ENCODE measurements at places on chromosomes 3 and 15. TPM values are rescaled to one million over a fixed set of nuclear protein-coding genes. Genes with fewer than 3 reads are reported as not detected.

ROPN1 gene
- total RNA-seq: not detected

CHST13 gene
- total RNA-seq: not detected

RTP3 gene
- not detected for total RNA-seq

ANKRD63 gene
- not detected for total RNA-seq

TGM4 gene
- not detected for total RNA-seq

NEK10 gene
- 7.0 TPM for total RNA-seq

ACVR2B gene
- 2.7 TPM for total RNA-seq

CNTN4 gene
- total RNA-seq: 1.00 TPM

RYK gene
- 112 TPM for total RNA-seq

KCNMB3 gene
- total RNA-seq: 1.5 TPM

MUC20 gene
- 0.22 TPM for total RNA-seq

P2RY12 gene
- 0.12 TPM for total RNA-seq

IQCF5 gene
- total RNA-seq: not detected

SSUH2 gene
- total RNA-seq: 0.11 TPM

ERICH6 gene
- not detected for total RNA-seq

TXNRD3 gene
- total RNA-seq: 8.6 TPM

CIB1 gene
- total RNA-seq: 31.9 TPM

CELF6 gene
- 0.37 TPM for total RNA-seq

KNG1 gene
- total RNA-seq: not detected

CISH gene
- 0.62 TPM for total RNA-seq

DUOXA2 gene
- total RNA-seq: not detected

ALDH1L1 gene
- total RNA-seq: 0.25 TPM
